ENCODE measurements at places on chromosomes 4 and X. TPM values are rescaled to one million over a fixed set of nuclear protein-coding genes. Genes with fewer than 3 reads are reported as not detected.

DNA sequence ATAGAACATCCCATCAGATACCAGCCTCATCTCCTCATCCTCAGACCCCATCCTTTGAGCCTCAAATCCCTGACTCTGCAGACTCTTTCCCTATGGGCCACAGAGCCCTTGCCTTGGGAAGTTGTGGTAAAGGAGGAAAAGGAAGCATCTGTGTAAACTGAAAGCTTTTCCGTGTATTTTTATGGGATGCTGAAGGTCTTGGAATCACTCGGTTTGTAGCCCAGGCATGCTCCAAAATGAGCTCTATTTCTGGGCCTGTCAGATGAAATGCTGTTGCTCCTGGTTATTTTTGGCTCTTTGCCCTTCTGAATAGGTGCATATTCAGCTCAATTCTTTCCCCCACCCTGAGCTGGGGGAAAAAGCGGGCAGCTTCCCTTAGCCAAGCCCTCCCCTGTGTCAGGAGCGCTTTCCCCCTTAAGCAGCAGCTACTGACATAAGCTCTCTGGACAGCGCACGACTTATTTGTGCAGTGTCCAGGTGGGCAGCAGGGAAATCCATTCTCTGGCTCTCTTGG is 5.0 kb upstream of the SEL1L3 start:
- no peaks in the 10 kb centered on the region for H3K27me3 ChIP-seq
- H3K4me1 ChIP-seq = peaks cover 7% of the 10 kb centered on the region
- no peak for DNase-seq
- H3K27ac ChIP-seq = no peak overlapping the region
- H3K4me3 ChIP-seq = no peak overlapping the region

DNA sequence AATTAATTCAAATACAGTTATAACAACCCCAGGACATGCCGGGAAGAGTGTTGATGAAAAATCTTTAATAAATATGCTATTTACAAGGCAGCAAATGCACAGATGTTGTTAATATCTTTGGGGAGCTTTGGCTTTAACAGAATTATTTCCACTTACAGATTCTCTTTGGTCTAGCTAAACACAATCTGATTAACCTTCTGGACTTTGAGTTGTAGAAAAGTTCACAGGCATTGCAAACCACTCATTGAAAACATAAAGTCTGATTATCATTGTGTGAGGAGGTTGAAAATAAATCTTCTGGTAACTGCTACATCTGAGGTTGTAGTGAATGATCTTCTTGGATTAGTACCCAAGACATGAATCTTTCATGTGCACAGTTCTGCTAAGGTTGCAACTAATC is 255.6 kb downstream of the LHFPL1 start:
- no peaks in the 10 kb centered on the region for H3K36me3 ChIP-seq
- no peak for DNase-seq
- H3K4me1 ChIP-seq = no peaks in the 10 kb centered on the region
- no peak overlapping the region for H3K27ac ChIP-seq
- H3K27me3 ChIP-seq = no peaks in the 10 kb centered on the region

DNA sequence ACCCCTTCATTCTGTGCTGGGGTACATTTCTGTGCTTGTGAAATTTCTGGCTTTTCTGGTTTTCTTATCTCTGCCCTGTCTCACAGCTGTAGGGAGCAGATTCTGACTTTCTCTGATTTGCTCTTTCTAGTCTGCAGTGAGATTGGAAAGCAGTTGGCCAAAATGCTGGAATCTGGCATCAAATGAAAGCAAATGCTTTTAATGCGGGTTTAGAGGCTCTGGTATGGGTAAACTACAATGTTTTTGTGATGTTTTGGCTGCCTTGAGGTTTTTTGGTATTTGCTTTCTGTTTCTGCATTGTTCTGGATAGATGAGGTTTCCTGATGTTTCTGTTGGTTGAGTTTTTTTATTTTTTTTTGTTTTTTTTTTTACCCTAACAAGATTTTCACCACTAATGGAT is 23.8 kb downstream of the SMIM20 start:
- no peak overlapping the region for H3K27ac ChIP-seq
- H3K4me3 ChIP-seq = peak overlapping the region; percentile 62
- H3K27me3 ChIP-seq = no peaks in the 10 kb centered on the region
- no peaks in the 10 kb centered on the region for H3K36me3 ChIP-seq
- peak; percentile 23 for DNase-seq
- peaks cover 11% of the 10 kb centered on the region for H3K4me1 ChIP-seq

GRCh38 chrX:16743604-16744325 is 24.4 kb downstream of the SYAP1 start:
- DNase-seq = no peak
- no peaks in the 10 kb centered on the region for H3K27me3 ChIP-seq
- no peak overlapping the region for H3K4me3 ChIP-seq

DNA sequence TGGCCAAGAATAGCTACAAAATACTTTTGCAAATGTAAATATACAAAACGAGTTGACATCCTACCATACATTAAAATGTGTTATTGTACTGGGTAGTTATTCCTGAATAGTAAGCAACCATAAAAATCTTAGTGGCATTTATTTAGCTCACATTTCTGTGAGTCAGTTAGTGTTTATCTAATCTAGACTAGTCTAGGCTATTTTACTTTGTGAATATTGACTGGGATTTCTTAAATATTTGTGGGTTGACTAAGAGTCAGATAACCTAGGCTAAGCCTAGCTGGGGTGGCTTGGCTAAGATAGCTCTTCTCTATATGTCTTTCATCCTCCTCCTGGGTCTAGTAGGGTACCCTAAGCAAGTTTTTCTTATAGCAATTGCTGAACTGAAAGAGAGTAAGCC is 543.8 kb upstream of the DIAPH2 start:
- DNase-seq = no peak
- no peak overlapping the region for H3K4me3 ChIP-seq
- no peaks in the 10 kb centered on the region for H3K36me3 ChIP-seq
- no peak overlapping the region for H3K27ac ChIP-seq

- no peak overlapping the region for H3K4me3 ChIP-seq
- peaks cover 55% of the 10 kb centered on the region for H3K36me3 ChIP-seq
- H3K27ac ChIP-seq = no peak overlapping the region
- no peaks in the 10 kb centered on the region for H3K27me3 ChIP-seq
Observed at GRCh38 chr4:146190456-146190855, 14.9 kb downstream of the LSM6 start.

DNA sequence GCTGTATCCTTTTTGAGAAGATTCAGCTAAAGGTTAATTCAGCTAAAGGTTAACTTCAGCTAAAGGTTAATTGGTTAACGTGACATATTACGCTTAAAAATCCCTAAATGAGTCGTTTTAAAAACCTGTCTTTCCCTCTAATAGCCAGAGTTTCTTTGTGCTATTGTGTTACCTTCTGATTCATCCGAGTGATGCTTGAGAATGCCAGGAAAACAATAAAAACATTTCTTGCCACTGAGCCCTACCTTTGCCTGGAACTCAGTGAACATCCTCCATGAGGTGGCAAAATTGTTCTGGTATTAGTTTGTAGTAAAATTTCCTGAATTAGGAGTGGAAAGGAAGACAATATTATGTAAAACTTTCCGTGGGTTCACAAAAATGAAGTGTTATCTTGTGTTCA is 13.7 kb upstream of the TMPRSS11E start:
- no peak for DNase-seq
- H3K36me3 ChIP-seq = no peaks in the 10 kb centered on the region
- H3K27me3 ChIP-seq = no peaks in the 10 kb centered on the region
- H3K27ac ChIP-seq = no peak overlapping the region

DNA sequence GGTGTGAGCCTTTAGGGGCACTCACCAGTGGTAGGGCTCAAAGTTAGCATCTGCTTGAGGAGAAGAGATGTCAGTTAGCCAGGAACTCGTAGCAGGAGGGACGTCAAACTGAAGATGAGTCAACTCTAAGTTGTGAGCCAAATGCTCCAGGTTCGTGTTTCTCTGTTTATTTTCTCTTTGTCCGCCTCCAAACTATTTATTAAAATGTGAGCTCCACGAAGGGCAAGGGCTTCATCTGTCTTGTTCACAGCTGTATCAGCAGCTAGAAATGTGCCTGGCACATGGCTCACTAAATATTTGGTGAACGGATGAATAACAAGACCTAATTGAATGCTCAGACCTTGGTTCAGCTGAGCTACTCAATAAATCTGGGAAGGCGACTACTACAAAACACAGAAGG is 248.9 kb downstream of the BCOR start:
- no peaks in the 10 kb centered on the region for H3K36me3 ChIP-seq
- peaks cover 17% of the 10 kb centered on the region for H3K4me1 ChIP-seq
- DNase-seq = no peak
- H3K27ac ChIP-seq = no peak overlapping the region
- H3K4me3 ChIP-seq = no peak overlapping the region

DNA sequence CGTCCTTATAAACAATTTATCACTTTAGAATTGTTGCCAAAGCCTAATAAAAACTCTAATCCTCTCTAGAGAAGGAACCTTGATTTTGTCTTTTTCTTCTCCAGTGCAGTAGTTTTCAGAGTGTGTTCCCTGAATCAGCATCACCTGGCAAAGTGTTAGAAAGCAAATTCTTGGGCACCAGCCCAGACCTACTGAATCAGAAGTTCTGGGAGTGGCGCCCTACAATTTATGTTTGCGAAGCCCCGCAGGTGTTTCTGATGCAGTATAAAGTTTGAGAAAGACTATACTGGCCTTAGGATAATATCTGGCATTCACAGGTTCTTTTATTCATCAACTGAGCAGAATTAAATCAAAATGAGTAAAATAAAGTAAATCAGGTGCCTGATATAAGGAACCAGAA is 645.8 kb upstream of the ATOH1 start:
- H3K4me1 ChIP-seq = no peaks in the 10 kb centered on the region
- no peaks in the 10 kb centered on the region for H3K27me3 ChIP-seq
- H3K4me3 ChIP-seq = no peak overlapping the region
- no peaks in the 10 kb centered on the region for H3K36me3 ChIP-seq
- no peak overlapping the region for H3K27ac ChIP-seq

The ARMCX2 gene
- 1.4 TPM for total RNA-seq

The NHSL2 gene
- 6.7 TPM for total RNA-seq

The RNF212 gene
- 3.2 TPM for total RNA-seq

The ARAP2 gene
- 92.2 TPM for total RNA-seq

The POU3F4 gene
- not detected for total RNA-seq

The AKAP14 gene
- total RNA-seq = not detected

The CLDN34 gene
- not detected for total RNA-seq

Measured in CD4-positive, CD25-positive, alpha-beta regulatory T cell (primary cell).